ENCODE measurements at places on chromosomes 7 and 10.

GRCh38 chr10:11933577-11934223, 108.9 kb downstream of the UPF2 start:
- DNase-seq = no peak

- no peak for DNase-seq
Measured at GRCh38 chr7:83365746-83366145, 203.1 kb upstream of the PCLO start.

DNA sequence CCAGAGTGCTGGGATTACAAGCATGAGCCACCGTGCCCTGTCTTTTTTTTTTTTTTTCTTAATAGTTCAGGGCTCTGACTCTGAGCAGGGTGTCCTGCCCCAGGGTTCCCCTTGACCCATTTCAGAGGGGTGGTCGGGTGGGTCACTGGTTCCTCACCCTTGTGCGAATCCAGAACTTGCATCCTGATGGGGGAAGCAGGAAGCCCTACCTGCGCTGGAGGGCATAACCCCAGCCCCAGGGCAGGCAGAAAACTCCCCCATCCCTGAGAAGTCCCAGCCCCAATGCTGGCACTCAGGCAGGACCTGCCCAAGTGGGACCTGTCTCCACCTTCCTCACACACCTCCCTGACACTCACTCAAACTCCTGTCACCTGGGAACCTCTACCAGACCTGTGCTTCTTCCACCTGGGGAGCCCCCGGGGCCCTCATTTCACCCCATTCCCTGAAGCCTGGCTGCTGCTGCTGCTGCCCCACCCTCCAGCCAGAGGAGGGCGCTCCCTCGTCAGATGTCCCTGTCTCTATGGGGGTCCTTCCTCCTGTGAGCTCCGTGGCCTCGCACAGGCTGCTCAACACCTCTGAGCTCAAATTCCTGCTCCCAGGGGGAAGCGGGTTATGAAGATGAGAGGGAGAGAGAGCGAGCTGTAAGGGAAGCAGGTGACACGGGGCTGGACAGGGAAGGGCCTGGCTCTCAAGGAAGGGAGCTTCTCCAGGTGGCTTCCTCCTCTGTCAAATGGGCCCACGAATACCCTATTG, 15.1 kb upstream of the ZNF273 start:
- no peak for DNase-seq

- DNase-seq = peak; percentile 68
Measured at GRCh38 chr10:43265799-43266721, 805 bp downstream of the RASGEF1A start.

DNA sequence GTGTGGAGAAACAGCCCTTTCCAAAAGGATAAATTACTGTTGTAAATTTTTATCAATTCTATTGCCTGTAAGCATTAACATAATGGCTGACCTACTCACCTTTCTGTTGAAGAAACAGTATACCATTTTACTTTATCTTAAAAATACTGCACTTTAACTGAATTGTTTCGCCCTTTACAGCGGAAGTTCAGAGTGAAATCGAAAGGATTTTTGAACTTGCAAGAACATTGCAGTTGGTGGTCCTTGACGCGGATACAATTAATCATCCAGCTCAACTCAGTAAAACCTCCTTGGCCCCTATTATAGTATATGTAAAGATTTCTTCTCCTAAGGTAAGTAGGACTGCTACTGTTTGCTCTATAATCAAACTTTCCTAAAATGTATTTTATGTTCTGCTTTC, 117.5 kb downstream of the NSUN6 start:
- DNase-seq = no peak

GRCh38 chr7:727104-727805, at the start of gene PRKAR1B:
TSS of gene PRKAR1B (minus strand) at chr7:727281. CDS start at chr7:711505, 15,776 bp downstream.
- DNase-seq = no peak

DNA sequence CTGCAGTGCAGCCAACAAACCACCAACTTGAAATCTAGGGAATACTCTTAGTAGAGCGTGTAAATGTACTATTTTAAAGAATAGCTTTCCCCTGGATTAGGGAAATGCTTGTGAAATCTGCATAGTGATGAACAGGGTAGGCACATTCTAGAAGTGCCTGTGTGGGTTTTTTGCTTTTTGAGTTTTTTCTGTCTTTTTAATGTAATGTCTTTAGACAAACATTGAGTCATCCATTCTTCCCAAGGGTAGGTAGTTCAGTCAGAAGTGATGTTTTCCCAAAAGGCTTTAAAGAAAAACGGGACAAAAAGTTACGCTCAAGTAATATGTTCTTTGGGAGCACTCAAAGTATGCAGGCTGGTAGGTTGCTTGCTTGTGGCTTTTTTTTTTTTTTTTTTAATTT, 130.0 kb downstream of the AUTS2 start:
- DNase-seq = no peak

DNA sequence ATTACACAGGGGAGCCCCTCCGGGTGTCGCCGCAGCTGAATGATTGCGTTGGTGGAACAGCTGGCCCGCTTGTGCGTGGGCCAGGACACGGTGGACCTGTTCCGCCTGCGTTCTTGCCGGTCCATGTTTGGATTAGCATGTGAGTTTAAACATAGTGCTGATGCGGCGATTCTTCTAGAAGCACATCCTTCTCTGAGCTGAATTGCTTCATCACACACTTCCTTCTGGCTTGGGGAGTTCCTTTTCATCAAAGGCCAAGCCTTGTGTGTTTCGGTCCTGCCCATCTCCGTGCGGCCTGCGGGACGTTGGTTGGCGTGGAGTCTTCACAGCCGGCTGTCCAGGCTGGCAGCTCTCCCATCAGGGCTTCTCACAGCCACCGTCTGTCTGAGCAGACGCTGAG, 45.5 kb upstream of the SLC29A4 start:
- no peak for DNase-seq

DNA sequence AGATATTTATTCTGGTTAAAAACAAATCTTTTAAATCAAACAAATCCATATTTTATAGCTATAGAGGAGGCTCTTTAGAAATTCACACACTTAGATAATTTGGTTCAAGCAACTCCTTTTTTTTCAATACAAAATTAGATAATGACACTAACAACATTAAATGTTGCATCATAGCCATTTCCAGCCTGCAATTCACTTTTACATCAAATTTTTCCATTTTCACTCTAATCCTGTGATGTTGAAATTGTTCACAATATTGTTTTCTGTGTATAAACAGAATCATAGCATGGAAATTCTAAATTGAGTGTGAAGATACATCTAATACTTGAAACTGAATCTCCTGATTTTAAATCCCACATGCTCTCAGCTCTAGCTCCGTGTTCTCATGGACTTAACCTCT, 482.6 kb downstream of the INHBA start:
- no peak for DNase-seq

All from HTR-8/SVneo (cell line).